ENCODE measurements at places on chromosomes 12 and 14.

- DNase-seq = no peak
Observed at GRCh38 chr12:19775241-19775640, 335.9 kb downstream of the AEBP2 start.

- no peak for DNase-seq
Observed at GRCh38 chr14:77344377-77344996, 23.7 kb downstream of the GSTZ1 start.

- no peak for DNase-seq
Observed at GRCh38 chr12:124030510-124030909, 57.5 kb downstream of the ZNF664 start.

DNA sequence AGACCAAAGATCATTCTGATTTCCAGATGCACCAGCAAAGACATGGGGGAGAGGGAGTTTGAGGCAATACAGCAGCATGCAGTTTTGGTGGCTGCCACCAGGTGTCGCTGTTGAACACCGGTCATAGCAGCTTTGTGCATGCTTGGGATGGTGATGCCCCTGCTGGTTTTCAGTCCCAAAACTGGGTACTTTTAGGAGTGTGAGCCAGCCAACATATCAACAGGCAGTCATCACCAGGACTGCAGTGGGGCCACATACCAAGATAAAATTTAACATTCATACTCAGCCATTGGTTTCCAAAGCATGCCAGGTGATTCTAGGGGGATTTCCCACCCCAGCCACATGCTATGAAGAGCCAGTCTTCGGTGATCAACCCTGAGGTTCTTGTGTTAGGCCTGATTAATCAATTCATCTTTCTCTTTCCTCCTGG, 64.2 kb downstream of the PHETA1 start:
- DNase-seq = no peak

GRCh38 chr14:85313560-85314207, 216.3 kb upstream of the FLRT2 start:
- no peak for DNase-seq

DNA sequence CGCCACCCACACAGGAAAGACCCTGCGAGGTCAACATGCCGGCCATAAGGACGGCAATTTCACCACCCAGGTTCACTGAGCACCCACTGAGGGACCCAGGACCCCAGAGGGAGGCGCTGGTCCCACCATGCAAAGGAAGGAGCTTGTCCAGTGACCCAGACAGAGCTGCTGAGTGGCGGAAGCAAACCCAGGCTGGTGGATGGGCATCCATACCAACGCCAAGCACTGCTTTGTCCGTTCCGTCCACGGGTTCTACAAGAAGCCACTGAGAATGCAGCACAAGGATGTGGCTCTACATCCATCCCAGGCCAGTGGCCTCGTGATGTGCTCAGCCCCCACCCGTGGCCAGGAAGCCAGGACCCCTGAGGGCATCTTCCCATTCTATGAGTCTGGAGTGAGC, 23.8 kb upstream of the GOLGA3 start:
- DNase-seq = no peak

- no peak for DNase-seq
Observed at GRCh38 chr14:79325557-79325956, 885.7 kb downstream of the DIO2 start.

- DNase-seq = no peak
Observed at GRCh38 chr12:95996034-95996658, at the start of gene HAL. Gene HAL, minus strand, starts transcription at chr12:95996344. Its CDS starts 434 bp downstream, at chr12:95995910.

- DNase-seq = no peak
Observed at GRCh38 chr14:20608383-20609110, 17.4 kb upstream of the RNASE12 start.

GRCh38 chr14:72738161-72738611, 155.7 kb downstream of the DPF3 start:
- no peak for DNase-seq

DNA sequence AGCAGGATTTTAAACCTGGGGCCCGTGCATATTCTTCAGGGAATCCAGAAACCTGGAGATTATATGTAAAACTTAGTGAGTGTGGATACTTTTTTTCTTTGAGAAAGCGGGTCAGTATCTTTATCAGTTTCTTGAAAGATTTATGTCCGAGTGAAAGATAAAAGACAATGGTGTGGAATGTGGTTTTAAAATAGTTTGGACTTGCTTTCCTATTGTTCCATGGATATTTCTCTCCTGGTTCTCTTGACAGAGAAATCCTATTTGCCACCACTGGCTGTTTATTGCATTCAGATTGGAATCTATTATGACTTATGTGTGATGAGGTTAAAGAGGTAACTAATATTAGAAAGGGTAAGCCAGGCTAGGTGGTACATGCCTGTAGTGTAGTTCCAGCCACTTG, 27.4 kb downstream of the KTN1 start:
- no peak for DNase-seq

DNA sequence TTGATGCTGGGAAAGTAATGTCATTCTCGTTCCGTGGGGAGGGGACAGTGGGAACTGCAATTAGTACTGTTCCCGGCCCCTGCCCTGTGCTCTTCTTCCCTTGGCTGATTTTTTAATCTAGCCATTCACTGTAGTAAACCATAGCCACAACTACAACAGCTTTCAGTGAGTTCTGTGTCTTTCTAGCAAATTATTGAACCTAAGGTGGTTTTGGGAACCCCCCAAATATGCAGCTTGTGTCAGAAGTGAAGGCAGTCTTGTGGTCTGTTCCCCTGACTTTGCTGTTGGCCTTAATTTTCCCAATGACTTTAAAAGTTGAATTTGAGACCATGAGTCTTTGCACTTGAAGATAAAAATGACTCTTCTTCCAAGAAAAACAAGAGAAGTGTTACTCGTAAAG, 114.3 kb upstream of the ETV6 start:
- no peak for DNase-seq

DNA sequence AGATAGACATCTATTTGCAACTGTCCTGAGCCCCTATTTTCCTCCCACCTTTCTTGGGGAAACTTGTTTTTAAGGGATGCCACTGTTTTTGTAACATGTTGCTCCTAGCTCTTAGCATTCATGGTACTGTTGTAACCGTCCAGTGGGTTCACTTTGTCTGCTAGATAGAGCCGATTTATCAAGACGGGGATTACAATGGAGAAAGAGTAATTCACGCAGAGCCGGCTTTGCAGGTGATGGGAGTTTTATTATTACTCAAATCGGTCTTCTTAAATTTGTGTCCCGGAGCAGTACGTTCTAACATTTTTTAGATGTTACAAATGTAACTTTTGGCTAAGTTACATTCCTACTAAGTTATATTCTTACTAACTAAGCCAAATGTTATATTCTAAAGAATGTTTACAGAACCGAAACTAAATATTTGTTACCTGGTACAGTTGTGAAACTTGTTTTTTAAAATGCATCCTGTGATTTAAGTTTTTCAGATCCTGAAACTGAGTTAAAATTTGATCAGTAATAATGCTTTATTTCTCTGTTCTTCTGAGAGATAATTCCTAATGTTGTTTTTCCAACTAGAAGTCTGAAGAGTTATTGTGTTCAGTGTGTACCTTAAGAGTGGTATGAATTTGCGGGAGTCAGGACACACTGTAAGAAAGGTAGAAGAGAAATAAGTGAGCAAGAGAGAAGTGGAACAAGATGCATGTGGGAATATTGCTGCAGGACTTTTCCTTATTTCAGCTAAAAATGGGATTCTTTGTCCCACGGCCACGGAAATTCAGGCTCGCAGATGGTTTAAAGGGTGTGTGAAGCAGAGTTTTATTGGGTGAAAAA, 20.6 kb upstream of the CLEC2D start:
- DNase-seq = no peak

GRCh38 chr12:106417926-106418910, 60.7 kb downstream of the POLR3B start:
- DNase-seq = no peak

- DNase-seq = no peak
Observed at GRCh38 chr14:66081594-66082376, 404.4 kb upstream of the CCDC196 start.

DNA sequence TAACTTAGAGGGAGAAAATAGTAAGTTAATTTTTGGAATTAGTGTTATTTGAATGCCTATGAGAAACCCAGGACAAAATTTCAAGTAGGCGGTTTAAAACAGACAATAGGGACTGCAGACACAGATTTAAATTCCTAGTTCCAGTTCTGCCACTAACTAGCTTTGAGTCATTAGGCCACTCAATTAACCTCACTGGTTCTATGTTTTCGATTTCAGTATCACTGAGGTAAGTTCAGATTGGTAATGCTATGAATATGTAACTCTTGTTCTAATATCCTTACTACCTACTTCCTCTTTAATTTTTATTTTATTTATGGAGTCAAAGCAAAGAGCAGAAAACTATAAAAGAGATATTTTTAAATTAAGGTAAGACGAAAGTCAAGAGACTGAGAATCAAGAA, 52.6 kb downstream of the GALC start:
- no peak for DNase-seq

DNA sequence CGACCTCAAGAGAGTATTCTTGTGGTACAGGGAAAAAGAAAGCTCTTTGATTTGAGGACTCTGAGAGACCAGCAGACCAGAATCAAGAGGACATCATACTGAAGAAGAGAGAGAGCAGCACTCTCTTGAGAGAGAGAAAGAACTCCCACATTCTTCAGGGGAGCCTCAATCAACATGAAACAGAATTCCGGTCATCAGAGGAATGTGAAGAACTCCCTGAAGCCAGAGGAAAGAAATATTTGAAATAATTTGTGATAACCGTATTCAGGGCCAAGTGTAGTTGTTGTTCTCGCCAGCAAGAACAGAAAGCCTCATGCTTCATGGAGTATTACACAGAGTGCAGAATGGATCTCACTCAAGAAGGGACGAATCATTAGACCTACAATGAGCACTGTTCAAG, 363.8 kb upstream of the TMEM132C start:
- no peak for DNase-seq

- no peak for DNase-seq
Observed at GRCh38 chr12:19575337-19576243, 136.3 kb downstream of the AEBP2 start.

GRCh38 chr14:105256292-105256960, 8.1 kb downstream of the BTBD6 start:
- no peak for DNase-seq

- no peak for DNase-seq
Observed at GRCh38 chr12:92046557-92047392, 98.9 kb downstream of the BTG1 start.

- no peak for DNase-seq
Observed at GRCh38 chr14:38567703-38568102, 311.8 kb upstream of the CLEC14A start.

GRCh38 chr14:74508844-74509428, 15.4 kb downstream of the ISCA2 start:
- no peak for DNase-seq

DNA sequence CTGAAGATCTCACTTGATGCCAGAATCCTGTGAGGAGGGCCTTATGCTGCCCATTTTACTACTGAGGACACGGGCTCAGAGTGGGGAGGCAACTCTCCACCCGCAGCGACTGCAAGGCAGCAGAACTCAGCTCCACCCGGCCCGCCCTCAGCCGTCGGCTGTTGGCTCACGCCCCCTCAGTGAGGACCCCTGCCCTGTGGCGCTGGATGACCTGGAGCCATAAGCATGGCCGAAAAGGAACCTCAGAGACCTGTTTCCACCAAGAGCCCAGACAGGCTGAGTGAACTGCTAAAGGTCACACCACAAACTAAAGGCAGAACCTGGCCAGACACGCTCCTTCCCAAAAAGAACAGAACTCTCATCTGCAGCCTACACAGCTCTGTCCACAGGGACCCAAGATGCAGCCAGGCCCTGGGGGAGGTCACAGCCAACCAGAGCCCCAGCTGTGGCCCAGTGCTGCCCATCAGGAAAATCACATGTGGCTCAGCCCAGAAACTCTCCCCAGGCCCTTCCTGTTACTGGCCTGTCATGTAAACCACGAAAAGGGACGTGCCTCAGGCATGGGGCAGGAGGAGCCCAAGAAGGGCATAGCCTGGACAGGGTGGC, 32.8 kb downstream of the CCNK start:
- DNase-seq = no peak

GRCh38 chr14:81826081-81826480, 292.4 kb upstream of the SEL1L start:
- DNase-seq = no peak

- no peak for DNase-seq
Observed at GRCh38 chr14:82159624-82160023, 626.0 kb upstream of the SEL1L start.

DNA sequence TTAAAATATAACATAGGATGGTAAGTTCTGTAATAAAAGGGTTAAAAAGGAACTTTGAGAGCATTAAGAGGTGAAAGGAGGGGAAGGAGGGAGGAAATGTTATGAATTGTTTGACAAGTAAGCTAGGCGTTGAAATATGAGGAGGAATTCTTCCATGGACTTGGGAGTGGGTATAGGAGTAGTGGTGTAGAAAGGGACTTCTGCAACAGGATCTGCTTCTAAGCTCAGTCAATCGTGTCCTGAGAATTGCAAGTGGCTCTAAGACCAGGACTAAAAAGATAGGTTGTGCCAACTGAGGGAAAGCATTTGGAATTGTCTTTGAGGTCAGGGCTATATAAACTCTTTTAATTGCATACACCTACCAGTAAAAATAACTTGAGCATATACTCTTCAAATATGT, 74.1 kb upstream of the SLC38A2 start:
- no peak for DNase-seq

- no peak for DNase-seq
Observed at GRCh38 chr14:79580414-79580813, 630.9 kb downstream of the DIO2 start.

DNA sequence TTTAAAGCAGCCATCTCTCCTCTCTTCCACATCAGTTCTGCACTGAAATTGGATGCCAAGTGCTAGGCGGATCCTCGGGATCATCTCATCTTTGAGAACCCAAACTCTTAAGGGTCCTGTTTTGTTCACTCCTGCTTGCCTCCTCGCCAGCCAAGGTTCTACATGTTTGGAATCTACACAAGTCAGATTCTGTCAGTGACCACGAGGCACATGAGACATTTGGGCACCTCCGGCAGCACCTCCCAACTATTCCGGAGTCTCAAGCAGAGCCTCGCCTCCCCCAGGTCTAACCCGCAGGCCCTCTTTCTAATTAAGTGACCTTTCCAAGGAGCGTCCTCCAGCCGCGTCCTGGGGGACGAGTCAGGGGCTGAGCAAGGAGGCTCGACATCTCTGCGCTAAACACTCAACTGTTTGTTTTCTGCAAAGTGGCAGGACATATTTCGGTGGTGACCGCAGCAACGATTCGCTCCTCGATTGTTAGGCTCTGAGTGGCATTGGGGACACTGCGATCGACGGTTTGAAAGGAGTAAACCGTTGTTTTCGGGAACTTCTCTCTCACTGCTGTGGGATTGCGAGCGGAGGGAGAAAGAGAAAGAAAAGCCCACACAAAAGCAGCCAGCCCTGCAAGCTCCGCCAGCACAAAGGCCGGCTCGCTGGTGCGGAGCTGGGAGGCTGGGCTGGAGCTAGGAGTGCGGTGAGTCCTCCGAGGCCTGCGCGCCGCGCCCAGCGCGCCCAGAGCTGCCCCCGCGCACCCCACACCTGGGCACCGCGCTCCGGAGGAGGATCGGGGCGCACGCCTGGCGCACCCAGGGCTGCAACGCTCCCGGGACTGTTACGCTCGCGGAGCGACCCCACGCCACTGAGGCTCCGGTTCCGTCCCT, 640 bp downstream of the ARMH4 start:
- no peak for DNase-seq

- DNase-seq = no peak
Observed at GRCh38 chr12:123151457-123152454, 866 bp upstream of the PITPNM2 start.

- no peak for DNase-seq
Observed at GRCh38 chr14:73744175-73744867, 30.1 kb upstream of the PNMA1 start.
